AG20443 (cell line): ENCODE measurements at places on chromosomes 2 and 18.

GRCh38 chr2:210309548-210310233 is 5.3 kb downstream of the MYL1 start:
- DNase-seq, result no peak

DNA sequence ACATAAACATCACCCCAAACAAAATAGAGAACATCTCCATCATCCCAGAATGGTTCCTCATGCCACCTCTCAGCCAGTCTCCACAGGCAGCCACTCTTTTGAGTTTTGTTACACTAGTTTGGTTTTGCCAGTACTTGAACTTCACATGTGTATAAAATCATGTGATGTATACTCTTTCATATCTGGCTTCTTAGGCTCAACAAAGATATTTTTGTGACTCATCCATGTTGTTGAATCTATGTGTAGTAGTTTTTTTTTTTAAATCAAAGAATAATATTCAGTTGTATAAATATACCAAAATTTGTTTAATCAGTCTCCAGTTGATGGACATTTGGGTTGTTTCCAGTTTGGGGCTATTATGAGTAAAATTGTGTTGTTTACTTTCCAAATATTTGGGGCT is 75.9 kb downstream of the PMS1 start:
- DNase-seq, result no peak

GRCh38 chr2:46704593-46704992 is 211.0 kb downstream of the MCFD2 start:
- DNase-seq, result no peak

- DNase-seq, result no peak
Observed at GRCh38 chr2:216507220-216508160, 8.8 kb downstream of the RPL37A start.

DNA sequence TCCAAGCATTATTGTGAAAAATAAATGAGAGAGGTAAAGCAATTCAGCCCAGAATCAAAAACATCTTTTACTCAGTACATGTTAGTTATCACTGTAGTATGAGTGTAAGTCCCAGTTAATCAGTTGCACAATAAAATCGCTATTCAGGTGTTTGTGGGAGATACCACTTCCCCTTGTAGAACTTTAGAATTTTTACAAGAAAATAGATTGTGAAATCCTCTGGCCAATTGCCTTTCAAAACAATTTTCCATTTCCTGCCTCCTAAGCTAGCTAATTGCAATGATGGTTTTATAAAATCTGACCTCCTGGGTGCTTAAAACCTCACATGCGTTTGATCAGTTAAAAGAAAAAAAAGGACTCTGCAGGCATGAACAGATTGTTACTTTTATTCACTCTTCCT is 332.5 kb downstream of the PID1 start:
- DNase-seq, result peak; percentile 13

DNA sequence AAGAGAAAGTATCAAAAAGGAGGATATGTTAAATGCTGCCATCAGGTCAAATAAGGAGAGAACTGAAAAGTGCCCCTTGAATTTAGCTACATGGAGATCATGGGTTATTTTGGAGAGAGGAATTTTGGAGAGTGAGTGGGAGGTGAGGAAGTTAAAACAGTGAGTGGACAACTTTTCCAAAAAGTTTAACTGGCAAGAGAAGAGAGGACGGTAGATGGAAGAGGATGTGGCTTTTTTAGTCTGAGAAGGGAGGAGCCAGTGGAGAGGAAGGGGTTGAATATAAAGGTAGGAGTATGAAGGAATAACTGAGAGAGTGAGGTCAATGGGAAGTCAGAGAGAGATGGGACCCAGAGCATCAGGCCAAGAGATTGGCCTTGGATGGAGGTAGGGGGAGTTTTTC is 62.5 kb upstream of the NFE2L2 start:
- no peak for DNase-seq

DNA sequence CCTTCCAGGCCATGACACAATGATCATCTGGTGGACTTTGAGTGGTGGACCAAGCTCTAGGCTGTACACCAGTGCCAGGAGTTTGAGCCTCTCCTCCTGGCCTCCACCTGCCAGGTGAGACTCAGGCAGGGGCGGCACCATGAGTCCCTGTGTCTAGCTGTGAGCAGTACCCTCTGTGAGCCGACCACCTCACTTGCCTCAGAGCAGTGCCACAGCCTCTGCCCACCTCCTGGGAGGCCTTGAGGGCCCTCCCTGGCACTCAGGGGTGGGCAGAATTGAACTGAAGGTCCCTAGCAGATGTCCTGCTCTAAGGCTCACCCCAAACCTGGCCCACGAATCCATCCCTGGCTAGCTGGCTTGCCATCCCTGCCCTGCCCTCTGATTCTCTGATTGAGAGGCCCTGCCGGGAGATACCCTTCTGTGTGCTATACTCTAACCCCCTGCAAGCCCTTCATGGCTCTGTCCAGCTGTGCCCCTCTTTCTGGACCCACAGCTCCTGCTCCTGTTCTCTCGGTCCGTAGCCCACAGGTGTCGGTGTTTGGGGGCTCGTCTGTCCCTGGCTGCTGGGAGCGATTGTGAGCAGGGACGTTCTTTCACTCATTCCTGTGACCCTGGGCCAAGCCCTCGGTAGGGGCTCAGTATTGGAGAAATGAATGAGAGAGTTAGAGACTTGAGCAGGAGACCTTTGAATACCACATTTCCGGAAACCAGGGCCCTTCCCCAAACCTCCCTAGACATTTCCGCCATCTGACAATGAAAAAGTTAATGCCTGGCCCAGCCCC is 70.0 kb downstream of the INHBB start:
- DNase-seq, result no peak

- no peak for DNase-seq
Observed at GRCh38 chr2:218026676-218027425, 24.1 kb upstream of the TNS1 start.

GRCh38 chr2:108616751-108617161 is 82.5 kb downstream of the LIMS1 start:
- no peak for DNase-seq

DNA sequence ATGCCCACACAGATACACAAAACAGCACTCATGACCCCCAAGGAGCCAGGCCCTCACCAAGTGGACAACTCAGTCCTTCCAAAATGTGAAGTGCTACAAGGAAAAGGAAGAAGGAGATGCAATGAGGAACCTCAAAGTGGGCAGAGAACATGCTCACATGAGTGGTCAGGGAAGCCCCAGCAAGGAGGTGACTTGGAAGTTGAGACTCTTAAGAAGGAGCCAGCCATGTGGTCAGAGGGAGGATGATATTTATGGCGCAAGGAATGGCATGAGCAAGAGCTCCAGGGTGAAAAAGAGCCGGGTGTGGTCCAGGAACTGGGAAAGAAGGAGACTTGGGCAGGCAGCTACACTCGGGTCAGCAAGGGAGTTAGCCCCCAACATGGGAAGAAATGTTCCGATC is 30.0 kb upstream of the KLHL29 start:
- no peak for DNase-seq

GRCh38 chr2:66683599-66683998 is 248.7 kb downstream of the MEIS1 start:
- DNase-seq, result no peak

- no peak for DNase-seq
Observed at GRCh38 chr2:185952100-185952499, 213.5 kb downstream of the FSIP2 start.

DNA sequence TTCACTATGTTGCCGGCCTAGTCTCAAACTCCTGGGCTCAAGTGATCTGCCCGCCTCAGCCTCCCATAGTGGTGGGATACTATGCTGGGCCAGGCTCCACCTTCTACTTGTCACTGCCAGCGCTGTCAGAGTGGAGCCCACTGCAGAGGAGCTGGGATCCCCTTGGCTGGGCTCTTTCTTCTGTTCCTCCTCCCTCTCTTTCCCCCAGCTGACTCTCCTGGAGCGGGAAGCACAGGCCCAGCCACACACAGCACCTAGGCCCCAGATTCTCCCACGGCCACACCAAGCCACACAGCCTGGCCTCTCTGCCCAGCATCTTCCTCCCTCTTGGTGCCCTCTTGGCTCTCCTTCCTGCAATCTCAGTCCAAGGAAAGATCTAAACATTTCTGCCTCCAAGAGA is 3.7 kb upstream of the GAREM2 start:
- no peak for DNase-seq

DNA sequence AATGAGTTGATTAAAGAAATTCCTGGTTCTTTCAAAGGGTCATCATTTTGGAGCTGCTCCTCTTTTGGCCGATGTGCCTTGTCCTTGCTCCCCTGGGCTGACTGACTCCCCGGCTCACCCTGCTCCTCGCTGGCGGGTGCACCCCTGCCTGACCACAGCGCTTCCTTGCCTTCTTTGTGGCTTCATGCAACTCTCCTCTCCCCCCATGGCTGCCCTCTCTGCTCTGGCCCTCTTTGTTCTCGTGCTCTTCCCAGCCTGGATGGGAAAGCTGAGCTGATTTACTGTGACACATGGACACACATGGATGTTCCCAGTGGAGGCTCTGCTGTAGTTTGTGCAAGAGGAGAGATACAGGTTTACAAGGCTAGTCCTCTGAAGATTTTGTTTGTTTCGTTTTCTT is 234.6 kb downstream of the HAUS1 start:
- DNase-seq, result no peak

DNA sequence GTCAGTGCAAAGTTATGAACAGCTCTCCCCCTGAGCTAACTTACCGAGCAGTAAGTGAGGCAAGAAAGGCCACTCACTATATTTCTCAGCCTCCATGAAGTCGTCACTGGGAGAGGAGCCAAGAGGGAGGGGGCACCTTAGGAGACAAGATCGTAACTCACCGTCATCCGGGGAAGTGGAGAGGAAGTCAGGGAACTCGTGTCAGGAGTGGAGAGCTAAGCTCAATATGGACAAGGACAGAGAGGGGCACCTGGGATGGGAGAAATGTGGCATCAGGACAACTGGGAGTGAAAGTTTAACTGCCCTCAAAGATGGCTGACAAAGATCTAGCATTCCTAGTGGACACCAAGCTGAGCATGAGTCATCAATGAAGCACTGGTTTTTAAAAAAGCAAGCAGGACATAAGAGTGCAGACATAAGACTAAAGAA is 37.1 kb downstream of the BCL11A start:
- peak; percentile 79 for DNase-seq

DNA sequence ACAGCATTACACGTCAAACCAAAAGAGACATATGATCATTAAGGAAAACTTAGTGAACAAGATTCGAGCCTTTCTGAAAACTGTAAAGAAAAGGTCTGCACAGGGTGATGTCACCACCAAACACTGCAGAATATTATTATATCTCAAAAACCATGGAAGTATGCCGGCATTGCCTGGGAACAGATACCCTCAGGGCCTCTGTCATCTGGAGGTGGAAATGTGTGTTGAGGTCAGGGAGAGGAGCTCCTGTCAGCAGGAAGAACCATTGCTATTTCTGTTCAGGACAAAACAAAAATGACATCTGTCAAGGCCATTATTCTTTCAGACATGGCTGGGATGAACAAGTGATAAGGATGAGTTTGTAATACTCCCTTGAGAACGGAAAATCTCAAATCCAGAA is 365.9 kb upstream of the TRIB2 start:
- no peak for DNase-seq

DNA sequence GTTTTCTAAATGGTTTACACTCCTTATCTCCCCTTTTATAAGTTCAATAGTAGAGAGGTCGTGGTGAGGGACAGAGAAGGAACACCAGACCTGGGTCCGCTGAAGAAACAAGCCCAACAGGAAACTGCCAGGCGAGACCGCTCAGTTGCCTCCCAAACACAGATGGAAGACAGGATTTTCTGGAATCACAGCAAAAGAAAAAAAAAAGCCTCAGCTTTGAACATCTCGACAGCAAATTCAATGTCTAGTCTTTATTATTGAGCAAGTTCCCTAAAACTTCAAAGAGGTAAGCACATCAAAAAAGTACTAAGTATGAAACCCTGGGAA is 33.5 kb upstream of the GNAL start:
- DNase-seq, result no peak

DNA sequence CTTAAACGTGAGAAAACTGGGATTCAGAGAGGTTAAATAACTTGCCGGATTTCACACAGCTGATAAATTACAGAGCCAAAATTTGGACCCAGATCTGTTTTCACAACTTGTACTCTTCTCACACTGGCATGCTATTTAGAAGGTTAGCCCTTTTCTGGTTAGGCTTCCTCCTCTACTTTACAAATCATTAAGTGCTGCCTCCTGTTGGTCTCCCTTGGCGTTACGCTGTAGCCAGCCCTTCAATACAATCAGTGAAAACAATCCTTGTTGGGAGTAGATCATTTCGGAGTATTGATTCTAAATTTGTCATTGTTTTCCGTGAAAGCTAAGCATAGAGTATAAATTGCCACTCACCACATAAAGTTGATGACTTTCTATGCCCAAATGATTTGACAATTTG is 153.5 kb downstream of the ARHGAP15 start:
- DNase-seq, result no peak

DNA sequence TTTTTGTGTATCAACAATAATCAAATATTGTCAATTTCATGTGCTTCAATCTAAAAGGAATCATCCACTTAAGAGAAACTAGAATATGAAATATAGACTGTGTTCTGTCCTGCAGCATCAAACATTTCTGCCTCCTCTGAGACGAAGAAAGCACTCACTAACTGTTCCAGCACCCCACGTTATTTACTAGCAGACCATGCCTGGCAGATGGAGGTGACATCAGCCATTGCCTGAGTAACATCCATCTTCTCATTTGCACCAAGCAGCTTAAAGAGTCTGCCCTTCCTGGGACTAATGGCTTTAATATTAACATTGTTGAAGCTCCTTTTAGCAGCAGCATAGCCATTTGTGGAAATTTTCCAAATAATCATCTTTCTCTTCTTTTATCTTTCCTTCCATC is 25.7 kb downstream of the SGPP2 start:
- DNase-seq, result no peak

DNA sequence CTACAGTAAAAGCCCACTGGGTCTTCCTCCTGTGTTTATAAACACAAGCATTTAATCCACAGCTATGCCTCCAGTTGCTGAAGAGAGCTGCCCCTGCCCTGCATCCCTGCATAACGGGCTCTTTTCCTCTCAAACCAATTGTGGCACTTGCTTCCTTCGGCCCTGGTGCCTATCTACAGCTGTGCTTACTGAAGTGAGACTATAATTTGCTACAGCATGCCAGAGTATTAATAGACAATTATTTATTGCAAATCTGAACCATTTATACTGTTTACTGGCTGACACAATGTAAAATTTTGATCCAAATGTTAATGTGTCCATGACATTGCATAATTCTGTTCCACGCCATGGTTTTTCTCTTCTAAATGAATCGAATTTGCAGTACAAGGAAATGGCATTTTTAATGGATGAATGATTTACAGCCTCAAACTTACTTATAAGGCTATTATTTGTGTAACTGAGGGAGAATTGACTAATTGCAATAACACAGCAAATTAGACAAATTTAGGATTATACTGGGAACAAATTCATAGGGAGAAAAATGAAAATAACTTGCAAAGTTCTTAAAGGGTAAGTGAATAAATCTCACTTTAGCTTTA is 457.0 kb upstream of the HNRNPA3 start:
- DNase-seq, result no peak

GRCh38 chr2:200575957-200576356 is 9.9 kb upstream of the AOX1 start:
- DNase-seq, result peak; percentile 36
